Caki2 (cell line): ENCODE measurements at places on chromosomes 7 and 10.

- no peak for DNase-seq
These were observed 3.6 kb downstream of the ODAD2 start for GRCh38 chr10:27995311-27995710.

DNA sequence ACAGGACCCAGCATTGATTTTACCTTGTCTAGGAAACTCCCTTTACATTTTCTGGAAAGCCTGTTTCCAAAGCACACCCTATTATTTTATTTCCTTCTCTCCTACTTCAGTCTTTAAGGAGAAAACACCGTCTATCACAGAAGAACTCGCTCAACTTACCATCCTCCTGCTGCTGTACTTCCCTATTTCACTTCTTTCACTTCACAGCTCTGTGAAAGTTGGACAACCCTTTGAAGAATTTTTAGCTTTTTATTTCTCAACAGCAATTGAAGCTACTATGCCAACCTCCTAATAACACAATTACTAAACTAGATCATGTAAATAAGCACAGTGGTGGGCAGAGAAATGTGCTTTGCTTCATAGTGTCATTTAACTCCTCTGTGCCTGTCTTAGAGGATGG is 166.5 kb downstream of the TFEC start:
- DNase-seq = no peak

DNA sequence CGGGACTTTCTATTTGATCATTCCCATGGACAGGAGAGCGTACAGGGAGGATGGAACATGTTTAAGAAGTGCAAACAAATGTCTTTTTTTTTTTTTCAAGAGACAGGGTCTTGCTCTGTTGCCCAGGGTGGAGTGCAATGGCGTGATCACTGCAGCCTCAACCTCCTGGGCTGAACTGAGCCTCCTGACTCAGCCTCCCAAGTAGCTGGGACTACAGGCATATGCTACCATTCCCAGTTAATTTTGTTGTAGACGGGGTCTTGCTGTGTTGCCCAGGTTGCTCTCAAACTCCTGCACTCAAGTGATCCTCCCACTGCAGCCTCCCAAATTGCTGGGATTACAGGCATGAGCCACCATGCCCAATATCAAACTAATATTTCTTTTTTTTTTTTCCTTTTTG is 40.5 kb downstream of the SPDYE5 start:
- no peak for DNase-seq

DNA sequence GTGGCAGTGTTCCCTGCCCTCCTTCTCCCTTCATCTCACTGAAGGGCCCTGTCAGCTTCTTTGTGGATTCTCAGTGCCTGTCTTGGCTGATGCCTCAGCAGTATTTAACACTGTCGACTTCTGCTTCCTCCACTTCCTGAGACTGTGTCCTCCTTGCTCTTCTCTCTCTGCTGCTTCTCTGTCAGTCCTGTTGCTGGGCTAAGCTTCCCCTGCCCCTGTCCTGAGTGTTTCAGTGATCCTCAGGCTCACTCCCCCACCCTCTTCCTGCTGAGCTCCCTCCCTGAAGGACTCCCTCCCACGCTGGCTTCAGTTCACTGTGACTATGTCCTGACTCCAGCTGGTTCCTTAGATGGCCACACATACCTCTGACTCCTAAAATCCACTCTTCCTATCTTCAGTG is 64.9 kb downstream of the CREM start:
- no peak for DNase-seq

- DNase-seq = no peak
These were observed 10.6 kb downstream of the PDE6C start for GRCh38 chr10:93622942-93623341.

- no peak for DNase-seq
These were observed 143.9 kb upstream of the KLF14 start for GRCh38 chr7:130877991-130878305.

DNA sequence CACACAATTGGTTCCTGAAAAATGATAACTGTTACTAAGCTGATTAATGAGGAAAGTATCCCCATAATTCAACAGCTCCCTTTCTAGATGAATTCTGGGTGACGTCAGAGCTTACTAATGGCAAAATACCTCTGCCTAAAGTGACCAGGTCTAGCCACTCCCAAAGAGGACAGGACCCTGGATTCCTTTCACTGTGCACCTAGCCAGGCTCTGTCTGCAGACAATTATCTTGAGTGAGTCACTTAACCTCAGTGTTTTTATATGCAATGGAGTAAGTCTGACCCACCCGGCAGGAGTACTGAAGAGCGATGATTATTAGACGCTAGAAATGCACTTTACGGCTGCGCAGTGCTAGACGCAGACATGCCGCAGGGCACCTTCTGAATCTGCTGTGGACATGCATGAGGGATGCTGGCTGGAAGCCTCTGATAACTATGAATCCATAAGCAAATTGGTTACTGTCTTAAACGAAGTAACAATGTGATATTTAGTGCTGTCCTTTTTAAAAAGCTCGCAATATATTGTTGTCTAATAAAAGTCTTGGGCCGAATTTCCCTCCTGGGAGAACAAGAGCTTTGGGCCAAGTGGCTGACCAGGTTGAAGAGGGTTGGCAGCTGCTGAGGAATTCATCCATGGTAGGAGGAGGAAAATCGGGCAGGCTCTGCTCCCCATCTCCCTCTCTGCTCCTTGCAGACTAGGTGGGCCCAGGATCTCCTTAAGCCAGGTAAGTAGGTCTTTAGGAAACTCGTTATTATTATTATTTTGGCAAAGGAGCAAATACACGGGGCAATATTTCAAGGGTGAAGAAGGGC is 4.6 kb upstream of the INPP5A start:
- DNase-seq = peak; percentile 97

GRCh38 chr10:2813286-2813685 is 254.1 kb upstream of the PFKP start:
- peak; percentile 19 for DNase-seq

- peak; percentile 54 for DNase-seq
These were observed 53.8 kb upstream of the PFKFB3 start for GRCh38 chr10:6148908-6149307.

DNA sequence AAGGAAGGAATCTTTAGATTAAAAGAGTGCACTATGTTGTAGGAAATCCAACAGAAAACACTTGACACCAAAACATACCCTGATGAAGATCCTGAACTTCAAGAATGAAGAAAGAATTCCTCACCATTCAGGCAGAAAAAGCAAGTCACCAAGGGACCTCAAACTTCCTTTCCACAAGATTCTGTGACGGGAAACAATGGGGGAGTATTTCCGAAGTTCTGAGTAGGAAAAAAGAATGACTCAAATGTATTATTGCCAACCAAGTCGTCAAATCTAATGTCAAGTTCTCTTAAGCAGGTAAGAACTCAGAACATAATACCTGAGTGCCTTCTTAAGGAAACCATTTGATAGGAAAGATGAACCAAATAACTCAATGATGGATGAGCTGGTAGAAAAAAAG is 44.7 kb upstream of the MTURN start:
- DNase-seq = no peak
